ENCODE measurements at places on chromosomes 2 and 18. TPM values are rescaled to one million over a fixed set of nuclear protein-coding genes. Genes with fewer than 3 reads are reported as not detected.

GRCh38 chr18:36465970-36466369, 168.5 kb downstream of the FHOD3 start:
- no peak overlapping the region for H3K27ac ChIP-seq
- no peak overlapping the region for H3K4me3 ChIP-seq
- H3K36me3 ChIP-seq: no peaks in the 10 kb centered on the region
- no peaks in the 10 kb centered on the region for H3K4me1 ChIP-seq
- no peaks in the 10 kb centered on the region for H3K27me3 ChIP-seq

- DNase-seq: no peak
- H3K4me3 ChIP-seq: no peak overlapping the region
- no peak overlapping the region for H3K27ac ChIP-seq
- no peaks in the 10 kb centered on the region for H3K4me1 ChIP-seq
Measured at GRCh38 chr2:207855591-207855990, 85.9 kb upstream of the FZD5 start.

GRCh38 chr18:6437937-6438818, 23.5 kb upstream of the L3MBTL4 start:
- H3K27ac ChIP-seq: no peak overlapping the region
- no peak overlapping the region for H3K4me3 ChIP-seq
- no peaks in the 10 kb centered on the region for H3K4me1 ChIP-seq
- DNase-seq: no peak
- H3K36me3 ChIP-seq: no peaks in the 10 kb centered on the region

DNA sequence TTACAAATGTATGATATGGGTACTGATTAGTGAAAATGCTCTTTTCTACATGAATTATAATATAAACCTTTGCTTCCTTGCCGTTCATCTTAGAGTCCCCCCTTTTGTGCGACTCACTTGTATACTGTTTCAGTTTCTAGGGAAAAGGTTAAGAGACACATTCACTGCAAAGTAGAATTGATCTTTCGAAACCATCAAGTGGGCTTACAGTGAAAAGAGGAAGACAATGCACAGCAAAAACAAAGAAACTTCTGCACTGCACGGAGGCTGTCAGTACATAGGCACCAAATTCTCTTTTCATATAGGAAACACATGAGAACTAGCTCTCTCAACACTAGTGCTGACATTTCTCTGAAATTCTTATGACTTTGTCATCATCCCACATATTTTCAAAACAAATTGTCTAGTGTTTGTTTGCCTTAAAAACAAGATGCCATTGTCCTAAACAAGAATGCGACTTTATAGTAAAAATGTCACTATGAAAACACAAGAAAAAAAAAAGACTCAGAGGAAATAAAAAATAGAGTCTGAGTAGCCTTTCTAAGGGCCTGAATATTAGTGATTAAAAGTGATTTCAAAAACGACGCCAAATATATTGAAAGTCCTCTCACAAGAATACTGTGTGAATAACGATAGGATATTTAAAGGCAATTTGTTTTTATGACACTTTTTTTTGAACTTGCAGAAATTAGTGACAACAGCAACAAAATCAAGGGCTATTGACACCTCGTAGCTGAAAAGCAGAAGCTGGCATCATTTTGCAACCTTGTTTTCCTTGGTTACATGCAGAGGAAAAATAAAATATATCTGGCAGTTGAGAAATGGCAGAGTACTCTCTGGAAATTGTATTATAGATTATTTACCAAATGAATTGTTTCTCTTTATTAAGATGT, 827.0 kb downstream of the BCL11A start:
- no peaks in the 10 kb centered on the region for H3K36me3 ChIP-seq
- no peak overlapping the region for H3K4me3 ChIP-seq
- no peaks in the 10 kb centered on the region for H3K27me3 ChIP-seq

GRCh38 chr2:216702756-216703155, 7.4 kb upstream of the IGFBP5 start:
- H3K4me3 ChIP-seq: no peak overlapping the region
- H3K4me1 ChIP-seq: no peaks in the 10 kb centered on the region
- H3K27me3 ChIP-seq: peaks cover 18% of the 10 kb centered on the region

DNA sequence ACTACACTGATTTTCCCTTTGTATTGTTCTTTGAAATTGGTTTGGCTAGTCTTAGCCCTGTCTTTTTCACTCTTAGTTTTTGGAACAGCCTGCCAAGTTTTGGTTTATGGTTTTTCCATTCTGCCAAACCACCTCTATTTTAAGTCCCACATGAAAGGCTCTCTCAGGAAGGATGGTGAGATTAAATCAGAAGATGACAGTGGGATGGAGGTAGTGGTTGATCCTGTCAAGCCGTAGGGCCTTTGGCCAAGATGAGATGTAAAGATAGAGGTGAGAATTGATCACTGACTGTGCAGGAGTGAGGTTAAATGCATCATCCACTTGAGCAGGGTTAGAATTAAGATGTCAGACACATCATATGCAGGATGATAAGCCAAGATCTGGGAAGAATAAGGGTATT, 948.5 kb downstream of the SLC4A3 start:
- DNase-seq: no peak
- H3K4me1 ChIP-seq: no peaks in the 10 kb centered on the region
- no peak overlapping the region for H3K4me3 ChIP-seq
- no peak overlapping the region for H3K27ac ChIP-seq
- no peaks in the 10 kb centered on the region for H3K27me3 ChIP-seq

DNA sequence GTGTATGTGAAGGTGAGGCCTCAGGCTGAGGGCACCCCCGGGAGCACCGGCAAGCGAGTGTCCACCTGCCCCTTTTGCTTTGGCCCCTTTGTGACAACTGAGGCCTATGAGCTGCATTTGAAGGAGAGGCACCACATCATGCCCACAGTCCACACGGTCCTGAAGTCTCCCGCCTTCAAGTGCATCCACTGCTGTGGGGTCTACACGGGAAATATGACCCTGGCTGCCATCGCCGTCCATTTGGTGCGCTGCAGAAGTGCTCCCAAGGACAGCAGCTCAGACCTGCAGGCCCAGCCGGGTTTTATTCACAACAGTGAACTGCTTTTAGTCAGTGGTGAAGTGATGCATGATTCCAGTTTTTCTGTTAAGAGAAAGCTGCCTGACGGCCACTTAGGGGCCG, 28.9 kb downstream of the ADNP2 start:
- no peaks in the 10 kb centered on the region for H3K27me3 ChIP-seq
- H3K4me1 ChIP-seq: peaks cover 16% of the 10 kb centered on the region
- peaks cover 48% of the 10 kb centered on the region for H3K36me3 ChIP-seq
- no peak overlapping the region for H3K27ac ChIP-seq
- H3K4me3 ChIP-seq: no peak overlapping the region
- DNase-seq: no peak

DNA sequence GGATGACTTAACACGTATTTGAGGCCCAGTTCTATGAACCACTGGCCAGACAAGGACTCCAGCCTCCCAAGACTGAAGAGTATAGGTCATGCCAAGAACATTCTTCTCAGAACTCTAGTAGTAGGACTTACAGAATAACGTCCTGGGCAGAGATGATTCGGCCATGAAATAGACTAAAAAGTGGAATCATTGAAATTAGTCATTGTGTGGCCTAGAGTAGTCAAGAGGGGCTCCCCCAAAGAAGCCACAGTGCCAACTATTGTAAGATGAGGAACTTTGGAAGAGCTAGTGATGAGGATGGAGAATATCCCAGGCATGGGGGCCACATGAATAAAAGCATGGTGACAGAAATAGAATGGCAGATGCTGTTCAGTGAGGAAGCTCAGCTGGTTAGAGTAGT, 101.1 kb downstream of the TRIB2 start:
- no peak overlapping the region for H3K4me3 ChIP-seq
- no peaks in the 10 kb centered on the region for H3K36me3 ChIP-seq
- peaks cover 2% of the 10 kb centered on the region for H3K4me1 ChIP-seq
- no peak overlapping the region for H3K27ac ChIP-seq
- DNase-seq: no peak

The DSG1 gene
- total RNA-seq: not detected

DNA sequence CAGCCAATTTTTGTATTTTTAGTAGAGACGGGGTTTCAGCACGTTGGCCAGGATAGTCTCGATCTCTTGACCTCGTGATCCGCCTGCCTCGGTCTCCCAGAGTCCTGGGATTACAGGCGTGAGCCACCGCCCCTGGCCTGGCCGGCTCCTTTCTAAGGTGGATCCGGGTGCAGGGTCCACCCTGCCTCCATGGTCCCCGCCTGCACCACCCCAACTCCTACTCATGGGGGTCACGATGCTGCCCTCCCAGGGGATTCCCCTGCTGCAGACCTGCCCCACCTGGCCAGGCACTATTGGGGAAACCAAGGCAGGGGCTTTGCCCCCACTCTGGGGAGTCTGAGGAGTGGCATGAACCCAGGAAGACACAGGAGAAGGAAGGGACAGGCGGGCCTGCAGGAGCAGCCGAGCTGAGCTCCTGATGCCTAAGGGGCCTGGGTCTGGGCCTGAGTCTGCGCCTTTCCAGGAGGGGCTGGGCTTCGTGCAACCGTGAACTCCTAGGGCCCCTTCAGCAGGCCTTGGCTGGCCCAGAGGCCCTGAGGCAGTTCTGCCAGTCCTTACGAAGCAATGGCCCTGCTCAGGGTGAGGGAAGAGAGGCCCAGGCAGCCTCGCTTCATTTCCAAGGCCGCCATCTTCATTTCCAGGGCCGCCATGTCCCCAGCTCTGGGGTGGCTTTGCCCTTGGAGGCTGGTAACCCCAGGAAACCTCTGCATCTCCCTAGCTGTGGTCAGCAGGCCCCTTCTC, 67.2 kb upstream of the SMAD7 start:
- peak; percentile 32 for DNase-seq
- H3K4me1 ChIP-seq: peaks cover 2% of the 10 kb centered on the region
- no peak overlapping the region for H3K4me3 ChIP-seq
- H3K27me3 ChIP-seq: no peaks in the 10 kb centered on the region

DNA sequence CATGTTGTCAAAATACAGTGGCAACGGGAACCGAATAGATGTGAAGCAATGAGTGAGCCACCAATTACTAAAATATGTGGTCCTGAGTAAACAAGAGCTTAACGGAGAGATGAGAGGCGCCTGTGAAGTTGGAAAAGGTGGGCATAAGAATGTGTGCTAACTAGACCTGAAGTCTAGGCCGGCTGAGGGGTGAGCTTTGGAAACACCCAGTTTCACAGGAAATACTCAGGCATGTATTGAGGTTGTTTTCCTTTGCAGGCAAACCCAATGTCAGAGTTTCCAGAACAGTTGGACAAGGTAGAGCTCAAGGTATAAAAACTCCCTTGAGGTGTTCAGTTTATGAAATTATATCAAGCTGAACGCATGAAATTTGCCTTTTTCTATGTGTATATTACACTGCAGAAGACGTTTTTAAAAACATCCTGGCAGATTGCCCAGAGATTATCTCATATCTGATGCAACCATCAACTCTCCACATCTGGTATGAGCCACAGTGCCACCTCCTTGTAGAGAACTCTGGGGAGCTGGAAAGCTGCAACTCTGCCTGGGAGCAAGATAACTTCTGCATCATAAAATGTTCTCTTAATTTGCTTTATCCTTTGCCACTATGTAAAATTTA, 3.9 kb upstream of the WDSUB1 start:
- peaks cover 20% of the 10 kb centered on the region for H3K4me1 ChIP-seq
- peaks cover 3% of the 10 kb centered on the region for H3K27me3 ChIP-seq
- no peak overlapping the region for H3K4me3 ChIP-seq
- no peak overlapping the region for H3K27ac ChIP-seq
- DNase-seq: no peak
- no peaks in the 10 kb centered on the region for H3K36me3 ChIP-seq
